ENCODE measurements at places on chromosomes 16 and 17. TPM values are rescaled to one million over a fixed set of nuclear protein-coding genes. Genes with fewer than 3 reads are reported as not detected.
A peak's percentile ranks its signal among the peaks of the same experiment; 100 is the strongest.

The PLCG2 gene
- polyA plus RNA-seq: 57.1 TPM

The SLX1A gene
- polyA plus RNA-seq: 73.6 TPM

DNA sequence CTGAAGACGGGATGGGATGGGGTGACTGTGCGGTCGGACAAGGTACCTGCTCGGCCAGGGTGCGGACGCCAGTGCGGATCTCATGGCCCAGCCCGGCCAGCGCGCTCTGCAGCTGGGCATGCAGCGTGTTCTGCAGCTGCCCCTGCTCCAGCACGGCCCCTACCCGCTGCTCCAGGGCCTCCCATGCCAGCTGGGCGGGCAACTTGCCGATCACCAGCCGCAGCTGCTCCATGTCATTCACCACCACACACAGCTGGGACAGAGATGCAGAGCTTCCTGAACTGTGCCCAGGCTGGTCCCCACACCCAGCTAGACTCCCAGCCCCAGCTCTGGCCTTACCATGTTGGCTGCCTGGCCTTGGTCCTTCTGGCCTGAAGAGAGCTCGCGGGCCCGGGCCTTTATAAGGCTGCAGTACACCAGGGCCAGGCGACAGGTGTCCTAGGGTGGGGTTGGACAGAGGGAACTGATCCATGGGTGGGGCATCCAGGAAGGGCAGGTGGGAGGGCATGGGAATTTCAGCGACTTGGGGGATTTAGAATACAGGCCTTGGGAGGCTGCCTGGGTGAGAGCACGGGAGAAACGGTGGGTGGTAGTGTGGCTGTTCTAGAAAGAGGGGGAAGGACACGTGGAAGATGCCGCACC lies 9.8 kb downstream of the UNC13D start:
- peaks cover 75% of the 10 kb centered on the region for H3K36me3 ChIP-seq
- H3K27ac ChIP-seq: peak overlapping the region; percentile 91
- peaks cover 21% of the 10 kb centered on the region for H3K4me1 ChIP-seq
- H3K4me3 ChIP-seq: no peak overlapping the region
- no peak for DNase-seq

DNA sequence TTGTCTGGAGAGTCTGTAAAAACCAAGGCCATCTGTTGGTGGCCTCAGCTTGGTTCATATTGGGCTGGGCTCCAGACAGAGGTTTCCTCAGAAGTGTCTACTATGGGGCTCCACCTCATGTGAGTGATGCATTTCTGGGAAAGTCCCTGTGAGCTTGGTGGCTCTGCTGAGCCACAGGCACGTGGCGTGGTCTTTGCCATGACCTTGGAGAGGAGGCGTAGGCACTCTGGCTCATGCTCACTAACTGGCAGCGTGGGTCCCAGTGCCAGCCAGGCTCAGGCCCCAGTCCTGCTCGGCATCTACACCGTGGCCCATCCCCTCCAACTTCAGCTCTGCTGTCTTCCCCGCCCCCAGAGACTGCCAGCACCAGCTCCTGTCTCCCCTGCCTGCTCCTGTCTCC lies 10.7 kb upstream of the SMTNL2 start:
- no peaks in the 10 kb centered on the region for H3K27me3 ChIP-seq
- H3K27ac ChIP-seq: no peak overlapping the region
- no peak overlapping the region for H3K4me3 ChIP-seq
- H3K36me3 ChIP-seq: no peaks in the 10 kb centered on the region
- H3K4me1 ChIP-seq: no peaks in the 10 kb centered on the region

The TBC1D3I gene
- 0.13 TPM for polyA plus RNA-seq

All from spleen (tissue), 13 donors.